ENCODE measurements at places on chromosomes 2 and 18. TPM values are rescaled to one million over a fixed set of nuclear protein-coding genes. Genes with fewer than 3 reads are reported as not detected.

The BOK gene
- 8.0 TPM for total RNA-seq

The RESP18 gene
- not detected for total RNA-seq

DNA sequence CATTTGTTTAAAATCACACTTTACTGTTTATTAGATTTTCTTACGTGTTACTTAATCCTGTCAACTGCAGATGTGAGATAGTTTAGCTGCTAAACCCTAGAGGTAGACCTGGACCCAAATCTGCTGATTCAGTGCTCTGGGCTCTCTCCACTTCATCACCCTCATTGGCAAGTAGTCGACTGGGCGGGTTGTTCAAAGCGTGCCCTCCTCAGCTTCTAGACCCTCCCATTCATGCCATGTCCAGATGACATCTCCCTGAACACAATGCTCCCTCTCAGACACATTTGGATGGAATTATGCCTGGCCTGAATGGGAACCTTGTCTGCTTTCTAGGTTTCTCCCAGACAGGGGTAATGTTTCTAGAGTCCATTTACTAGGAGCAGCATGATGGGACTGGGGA lies 43.7 kb downstream of the RPIA start:
- DNase-seq = no peak
- peaks cover 15% of the 10 kb centered on the region for H3K36me3 ChIP-seq
- no peak overlapping the region for H3K4me3 ChIP-seq
- H3K4me1 ChIP-seq = peaks cover 11% of the 10 kb centered on the region

GRCh38 chr2:231037202-231037730 lies at the start of gene C2orf72:
Gene C2orf72 (plus strand): TSS chr2:231037523. CDS start chr2:231037566, 43 bp downstream.
- DNase-seq = peak; percentile 29
- peaks cover 17% of the 10 kb centered on the region for H3K4me1 ChIP-seq
- H3K27me3 ChIP-seq = peaks cover 42% of the 10 kb centered on the region
- H3K27ac ChIP-seq = peak within 1 kb of the TSS; percentile 82

DNA sequence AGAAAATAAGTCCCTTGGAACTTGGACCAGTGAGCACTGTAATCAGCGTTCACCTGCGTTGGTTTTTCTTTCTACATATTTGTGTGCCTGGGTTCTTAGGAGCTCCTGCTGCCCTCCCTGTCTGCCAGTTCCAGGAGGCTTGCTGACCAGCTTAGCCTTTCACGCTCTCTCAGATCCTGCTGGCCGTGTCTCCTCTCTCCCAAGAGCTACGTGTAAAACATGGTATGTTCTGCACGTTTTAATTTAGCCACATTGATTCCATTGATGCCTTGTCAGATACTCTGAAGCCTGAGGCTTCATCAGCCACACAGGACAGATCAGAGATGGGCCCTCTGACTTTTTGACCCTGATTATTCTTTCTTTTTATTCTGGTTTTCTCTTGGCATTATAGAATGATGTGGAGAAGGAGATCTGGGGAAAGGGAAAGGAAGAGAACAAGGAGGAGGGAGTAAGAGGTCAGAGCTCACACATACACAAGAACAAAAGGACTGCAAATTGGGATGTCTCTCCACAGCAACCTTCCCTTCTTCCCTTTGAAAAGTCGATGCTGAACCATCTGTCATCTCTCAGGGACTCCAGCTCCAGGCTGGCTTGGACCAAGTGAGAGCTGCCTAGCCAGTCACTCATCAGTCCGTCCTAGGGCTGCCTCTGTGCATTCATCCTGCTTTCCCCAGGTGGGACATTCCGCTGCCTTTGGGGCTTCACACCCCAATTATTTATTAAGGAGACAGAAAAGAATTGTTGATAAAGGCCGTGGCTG lies 152.8 kb downstream of the PIK3C3 start:
- DNase-seq = no peak
- H3K4me3 ChIP-seq = no peak overlapping the region
- H3K27ac ChIP-seq = peak overlapping the region; percentile 34
- H3K36me3 ChIP-seq = no peaks in the 10 kb centered on the region

GRCh38 chr2:165587335-165587938 lies 117.9 kb downstream of the CSRNP3 start:
- peaks cover 7% of the 10 kb centered on the region for H3K4me1 ChIP-seq
- no peak overlapping the region for H3K27ac ChIP-seq
- no peaks in the 10 kb centered on the region for H3K27me3 ChIP-seq
- H3K36me3 ChIP-seq = peaks cover 11% of the 10 kb centered on the region
- no peak overlapping the region for H3K4me3 ChIP-seq

DNA sequence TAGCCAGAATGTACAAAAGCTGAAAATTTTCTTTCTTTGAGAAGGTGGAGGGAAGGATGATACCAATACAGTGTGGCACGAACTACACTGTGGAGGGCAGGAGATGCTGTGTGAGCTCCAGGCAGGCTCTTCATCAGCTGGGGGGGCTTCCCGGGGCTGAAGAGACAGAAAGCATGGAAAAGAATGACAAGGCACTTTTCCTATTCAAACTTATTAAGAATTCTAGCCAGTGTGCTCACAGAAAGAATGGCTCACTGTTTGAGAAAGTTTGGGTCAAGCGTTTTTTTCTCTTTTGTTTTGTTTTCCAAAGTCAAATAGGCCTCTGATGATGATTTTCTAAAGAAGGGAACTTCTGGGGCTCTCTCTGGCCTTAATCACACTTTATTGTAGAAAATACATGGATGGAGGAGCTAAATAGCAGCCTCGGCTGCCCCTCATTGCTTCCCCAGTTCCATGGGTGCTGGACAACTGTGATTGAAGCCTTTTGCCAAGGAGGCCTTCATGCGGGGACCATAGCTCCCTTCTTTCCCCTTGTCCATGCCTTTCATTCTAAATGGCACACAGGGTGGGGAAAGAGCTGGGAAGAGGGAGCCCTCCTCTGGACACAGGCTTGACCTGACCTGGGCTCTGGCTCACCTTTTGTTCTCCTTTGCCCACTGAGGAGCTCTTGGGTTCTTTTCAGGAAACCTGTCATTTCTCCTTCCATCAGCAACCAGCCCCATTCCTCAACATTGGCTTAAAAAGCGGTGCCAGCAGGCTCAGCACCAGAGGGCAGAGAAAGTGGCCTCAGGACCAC lies 130.6 kb downstream of the TDRD15 start:
- no peak for DNase-seq
- peaks cover 20% of the 10 kb centered on the region for H3K4me1 ChIP-seq
- no peak overlapping the region for H3K4me3 ChIP-seq
- no peaks in the 10 kb centered on the region for H3K36me3 ChIP-seq
- H3K27me3 ChIP-seq = no peaks in the 10 kb centered on the region

Measured in progenitor cell of endocrine pancreas (in vitro differentiated cells).